ENCODE measurements at places on chromosomes 2 and 18.

GRCh38 chr2:12293874-12294273, 422.9 kb upstream of the TRIB2 start:
- DNase-seq: no peak

GRCh38 chr2:30780776-30781330, 26.4 kb downstream of the CAPN13 start:
- no peak for DNase-seq

- DNase-seq: no peak
These were observed 19.7 kb downstream of the TCF7L1 start for GRCh38 chr2:85152895-85153294.

DNA sequence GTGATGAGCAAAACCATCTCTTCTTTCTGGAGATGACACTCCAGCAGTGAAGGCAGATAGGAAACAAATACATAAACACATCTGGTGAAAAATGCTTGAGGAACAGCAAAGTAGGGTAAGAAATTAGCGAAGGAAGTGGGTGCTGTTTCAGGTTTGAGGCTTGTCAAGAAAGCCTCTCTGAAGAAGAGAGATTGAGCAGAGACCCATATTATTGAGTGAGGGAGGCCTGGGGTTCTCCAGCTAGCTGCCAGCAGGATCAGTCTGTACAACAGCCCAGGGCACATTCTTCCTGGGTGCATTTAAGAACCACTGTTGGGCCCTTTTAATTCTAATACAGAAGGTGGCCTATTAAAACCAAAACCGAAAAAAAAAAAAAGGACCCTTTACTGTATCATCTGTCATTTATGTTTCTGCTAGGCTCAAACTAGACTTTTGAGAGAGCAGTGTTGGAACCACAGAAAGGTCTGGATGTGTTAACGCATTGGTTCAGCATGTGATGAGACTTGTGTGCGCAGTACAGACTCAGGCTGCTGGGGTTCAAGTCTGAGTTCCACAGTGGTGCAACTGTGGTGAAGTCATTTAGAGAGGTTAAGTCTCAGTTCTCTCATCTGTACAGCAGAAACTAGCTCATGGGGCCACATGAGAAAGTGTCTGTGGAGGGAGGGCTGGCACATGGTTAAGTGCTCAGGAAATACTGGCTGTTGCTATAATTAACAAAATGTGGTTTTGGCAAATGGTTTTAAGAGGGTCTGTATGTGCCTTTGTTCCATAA, 28.9 kb downstream of the MGAT5 start:
- peak; percentile 78 for DNase-seq

DNA sequence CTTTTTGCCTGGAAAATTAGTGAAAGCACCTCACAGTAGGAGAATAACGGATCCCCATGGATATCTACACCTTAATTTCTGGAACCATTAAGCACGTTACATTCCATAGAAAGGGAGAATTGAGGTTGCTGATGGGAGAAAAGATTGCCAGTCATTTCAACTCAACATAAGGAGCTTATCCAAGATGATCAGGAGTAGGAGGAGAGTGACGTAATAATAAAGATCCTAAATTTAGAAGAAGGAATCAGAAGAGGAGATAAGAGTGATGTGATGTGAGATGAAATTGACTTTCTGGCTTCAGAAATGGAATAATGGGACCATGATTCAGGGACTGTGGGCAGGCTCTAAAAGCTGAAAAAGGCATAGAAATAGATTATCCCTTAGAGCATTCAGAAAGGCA, 1017.8 kb upstream of the CHAC2 start:
- DNase-seq: no peak

GRCh38 chr2:29014811-29015421, 33.8 kb downstream of the TOGARAM2 start:
- DNase-seq: peak; percentile 86

DNA sequence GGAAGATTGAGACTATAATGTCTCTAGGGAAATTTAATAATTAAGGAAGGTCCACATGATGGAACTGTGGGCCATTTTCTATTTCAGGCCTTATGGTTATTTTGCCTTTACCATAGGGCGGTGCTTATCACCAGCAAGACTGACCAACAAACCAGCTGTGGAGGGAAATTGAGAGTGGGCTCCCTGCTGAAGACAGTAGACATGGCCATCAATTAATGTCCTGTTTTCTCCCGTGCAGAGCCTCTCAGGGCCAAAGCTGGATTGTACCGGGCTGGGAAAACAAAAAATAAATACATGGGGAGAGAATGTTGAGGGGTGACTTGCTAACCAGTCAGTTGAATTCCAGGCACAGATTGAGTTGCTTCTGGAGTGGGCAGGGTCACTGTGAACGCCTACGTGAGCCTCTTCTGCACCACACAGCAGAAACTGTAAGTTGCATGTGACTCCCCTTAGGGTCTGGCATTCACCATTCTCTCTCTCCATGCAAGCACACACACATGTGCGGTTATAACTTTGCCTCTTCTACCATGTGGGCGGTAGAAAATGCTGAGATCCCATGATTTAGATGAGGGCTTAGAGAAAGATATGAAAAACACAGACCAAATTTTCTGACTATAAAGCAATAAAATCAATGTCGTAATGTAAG, 128.5 kb downstream of the COPS8 start:
- DNase-seq: no peak

DNA sequence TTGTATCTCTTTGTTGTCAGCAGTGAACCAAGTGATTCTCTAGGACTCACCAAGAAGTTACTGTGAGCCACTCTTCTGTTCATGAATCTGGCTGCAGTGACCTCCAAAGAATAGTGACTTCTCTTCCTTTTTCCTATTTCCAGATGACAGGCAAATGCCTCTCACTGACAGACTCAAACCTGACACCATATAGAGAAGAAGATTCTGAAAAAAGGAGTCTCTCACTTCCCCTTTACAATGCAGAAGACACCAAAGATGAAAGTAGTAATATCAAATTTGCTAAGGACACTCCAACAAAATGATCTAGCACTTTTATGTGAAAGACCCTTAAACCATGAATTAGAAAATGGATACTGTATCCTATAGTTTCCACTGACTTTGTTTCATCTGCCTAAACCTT, 44.4 kb upstream of the SETBP1 start:
- DNase-seq: no peak

- DNase-seq: no peak
These were observed 29.3 kb upstream of the MEP1B start for GRCh38 chr18:32160547-32160946.

- no peak for DNase-seq
These were observed 48.9 kb downstream of the PSMD14 start for GRCh38 chr2:161357097-161357496.

DNA sequence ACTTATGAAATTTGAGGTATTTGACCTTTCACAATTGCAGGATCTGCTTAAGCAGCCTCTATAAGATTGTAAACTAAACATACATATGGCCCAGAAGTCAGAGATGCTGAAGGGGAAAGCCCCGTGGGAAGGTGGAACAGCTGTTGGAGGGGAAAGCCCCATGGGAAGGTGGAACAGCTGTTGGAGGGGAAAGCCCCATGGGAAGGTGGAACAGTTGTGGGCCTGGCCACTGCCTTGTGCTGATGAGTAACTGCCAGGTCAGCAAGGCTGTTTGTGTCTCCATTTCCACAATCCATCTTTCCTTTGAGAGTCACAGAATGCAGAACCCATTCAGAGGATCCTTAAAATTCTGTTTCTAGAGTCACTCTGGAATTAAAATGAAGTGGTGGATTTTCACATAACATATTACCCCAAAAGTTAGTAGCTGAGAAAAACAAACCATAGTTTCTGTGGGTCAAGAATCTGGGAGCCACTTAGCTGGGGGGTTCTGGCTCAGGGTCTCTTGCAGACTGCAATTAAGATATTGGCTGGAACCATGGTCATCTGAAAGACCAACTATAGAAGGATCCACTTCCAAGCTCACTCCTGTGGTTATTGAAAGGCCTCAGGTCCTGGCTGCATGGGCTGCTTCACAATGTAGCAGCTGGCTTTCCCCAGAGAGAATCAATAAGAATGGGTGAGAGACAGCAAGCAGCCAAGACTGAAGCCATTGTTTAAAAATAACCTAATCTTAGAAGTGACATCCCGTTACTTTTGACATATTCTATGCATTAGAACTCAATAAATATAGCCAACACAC, 86.6 kb upstream of the CAVIN2 start:
- no peak for DNase-seq

DNA sequence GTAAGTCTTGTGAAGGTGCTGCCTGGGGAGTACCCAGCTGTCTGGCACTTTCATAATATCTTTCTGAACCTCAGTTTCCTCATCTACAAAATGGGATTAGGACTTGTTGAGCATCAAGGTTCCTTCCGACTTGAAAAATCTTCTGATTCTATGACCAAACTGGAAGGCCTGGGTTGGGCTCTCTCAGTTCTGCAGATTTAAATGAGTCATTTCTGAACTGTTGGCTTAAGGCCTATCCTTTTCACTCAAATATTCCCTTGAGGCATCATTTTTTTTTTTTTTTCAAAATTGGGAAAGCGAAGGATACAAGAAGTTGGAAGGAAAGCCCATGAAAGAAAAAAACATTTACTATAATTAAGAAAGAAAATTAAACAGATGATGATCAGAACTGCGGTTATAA, 40.8 kb upstream of the CYP1B1 start:
- DNase-seq: no peak

DNA sequence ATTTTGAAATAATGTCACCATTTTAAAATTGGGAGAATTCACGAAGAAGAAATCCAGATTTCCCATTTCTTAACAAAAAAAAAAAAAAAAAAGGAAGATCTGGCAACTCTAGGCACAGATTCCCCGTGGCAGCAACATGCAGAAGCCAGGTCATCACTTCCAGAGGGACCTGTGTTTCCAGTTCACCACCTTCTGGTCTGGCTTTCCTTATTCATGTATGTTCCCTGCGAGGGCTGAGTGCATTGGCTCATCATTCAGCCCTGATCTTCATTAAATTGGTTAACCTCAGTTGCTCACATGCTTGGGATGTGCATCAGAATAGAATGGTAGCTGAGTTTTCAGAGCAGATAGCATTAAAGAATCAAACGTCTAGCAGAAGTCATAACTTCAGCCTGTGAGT, 25.0 kb upstream of the MAP3K20 start:
- no peak for DNase-seq

GRCh38 chr18:70411307-70411706, 122.5 kb downstream of the SOCS6 start:
- no peak for DNase-seq

GRCh38 chr2:194352505-194352904, 1304.5 kb upstream of the SLC39A10 start:
- no peak for DNase-seq

DNA sequence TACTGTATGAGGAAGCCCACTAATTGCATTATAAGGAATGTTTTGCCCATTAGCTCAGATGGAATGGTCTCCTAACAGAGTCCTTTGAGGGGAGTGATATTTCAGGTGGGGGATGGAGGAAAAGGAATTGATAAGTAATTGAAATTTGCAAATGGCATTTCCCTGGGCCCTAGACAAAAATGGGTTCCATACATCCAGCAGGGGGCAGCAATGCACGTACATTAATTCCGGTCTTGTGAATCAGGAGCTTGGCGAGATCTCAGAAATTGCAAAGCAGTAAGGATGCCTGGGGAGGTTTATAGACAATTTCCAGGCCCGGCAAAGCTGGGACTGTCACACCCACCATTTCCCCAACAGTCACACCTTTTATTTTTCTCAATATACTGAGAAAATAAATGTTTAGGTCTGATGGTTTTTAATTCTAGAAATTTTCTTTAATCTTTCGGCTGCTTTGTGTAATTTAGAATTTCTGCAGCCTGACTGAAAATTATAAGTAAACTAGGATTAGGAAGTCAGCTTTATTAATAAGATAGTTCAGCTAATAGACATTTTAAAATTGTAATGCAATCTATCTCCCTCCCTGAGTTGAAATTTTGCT, 122.8 kb downstream of the LYPD1 start:
- peak; percentile 51 for DNase-seq

- DNase-seq: no peak
These were observed 150.8 kb downstream of the AQP4 start for GRCh38 chr18:26714739-26715138.

GRCh38 chr2:198113316-198113715, 308.9 kb downstream of the PLCL1 start:
- no peak for DNase-seq

DNA sequence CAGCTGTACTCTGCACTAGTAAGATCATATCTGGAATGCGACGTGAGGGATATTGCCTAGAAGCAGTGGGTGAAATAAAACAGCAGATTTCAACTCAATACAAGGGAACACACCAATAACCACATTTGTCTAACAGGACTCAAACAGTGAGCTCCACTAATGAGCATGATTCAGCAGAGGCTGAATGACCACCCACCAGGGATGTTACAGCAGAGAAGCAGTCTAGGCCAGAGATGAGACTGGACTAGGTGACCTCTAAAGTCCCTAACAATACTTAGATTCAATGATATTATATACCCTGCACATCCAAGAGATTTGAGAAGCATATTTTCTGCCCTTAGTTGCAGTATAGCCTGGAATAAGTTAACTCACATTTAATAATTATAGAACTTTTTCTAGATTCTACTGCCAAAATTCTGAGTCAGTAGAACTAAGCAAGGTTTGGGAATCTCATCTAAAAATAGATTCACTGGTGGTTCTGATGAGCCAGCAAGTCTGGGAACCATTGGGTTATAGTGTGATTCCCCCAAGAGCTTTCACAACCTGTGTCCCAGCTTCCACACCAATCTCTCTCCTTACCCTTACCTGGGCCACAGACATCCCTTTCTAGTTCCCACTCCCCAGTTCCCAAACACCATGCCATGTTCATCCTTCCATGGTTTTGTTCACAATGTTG, 6.3 kb downstream of the THOC1 start:
- DNase-seq: no peak

DNA sequence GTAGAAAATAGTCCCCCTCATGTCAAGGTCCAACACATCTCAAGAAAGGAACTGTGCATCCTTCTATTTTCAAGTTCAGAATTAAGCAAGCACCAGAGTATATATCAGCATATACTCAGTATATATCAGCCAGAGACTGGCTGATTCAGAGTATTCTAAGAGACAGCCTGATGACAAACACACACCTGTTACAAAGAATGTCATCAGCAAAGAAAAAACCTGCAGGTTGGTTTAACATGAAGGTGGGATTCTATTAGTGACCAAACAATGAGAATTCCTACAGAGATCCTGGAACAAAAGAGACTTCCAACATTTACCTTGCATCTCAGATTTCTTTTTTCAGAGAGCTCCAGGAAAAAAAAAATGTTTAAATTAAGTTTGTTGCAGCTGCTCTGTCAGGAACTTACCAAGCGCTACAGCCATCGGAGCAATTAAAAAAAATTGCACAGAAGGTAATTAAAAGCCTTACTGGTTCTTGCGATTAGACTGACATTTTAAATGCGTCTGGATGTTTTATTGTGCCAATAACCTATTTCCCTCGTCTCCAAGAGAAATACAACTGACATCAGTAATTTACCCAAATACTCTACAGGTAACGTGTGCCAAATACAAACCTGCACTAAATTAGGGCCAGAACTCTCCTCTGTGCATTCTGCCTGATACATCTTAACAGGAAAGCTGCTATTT, 218.1 kb downstream of the HNMT start:
- no peak for DNase-seq

DNA sequence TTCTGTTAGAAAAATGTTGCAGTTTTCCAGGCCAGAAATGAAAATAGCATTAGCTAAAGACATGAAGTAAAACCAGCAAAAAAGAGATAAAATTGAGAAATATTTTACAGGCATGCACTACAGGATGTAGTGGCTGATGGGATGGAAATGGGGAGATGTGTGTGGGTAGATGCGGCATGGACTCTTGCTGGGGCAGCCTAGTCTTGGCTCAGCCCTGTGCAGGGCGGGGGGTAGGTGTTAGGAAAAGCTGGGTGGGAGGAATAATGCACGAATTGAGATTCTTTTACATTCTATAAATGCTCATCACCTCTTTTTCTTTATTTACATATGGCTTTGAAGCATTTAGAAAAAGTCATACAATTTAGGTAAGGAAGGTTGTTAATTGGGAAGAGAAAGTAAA, 334.2 kb downstream of the NUP35 start:
- no peak for DNase-seq

- DNase-seq: no peak
These were observed 37.5 kb downstream of the NR4A2 start for GRCh38 chr2:156294945-156295580.

All from Kasumi-1 (cell line).